ENCODE measurements at places on chromosomes 12 and 14.

DNA sequence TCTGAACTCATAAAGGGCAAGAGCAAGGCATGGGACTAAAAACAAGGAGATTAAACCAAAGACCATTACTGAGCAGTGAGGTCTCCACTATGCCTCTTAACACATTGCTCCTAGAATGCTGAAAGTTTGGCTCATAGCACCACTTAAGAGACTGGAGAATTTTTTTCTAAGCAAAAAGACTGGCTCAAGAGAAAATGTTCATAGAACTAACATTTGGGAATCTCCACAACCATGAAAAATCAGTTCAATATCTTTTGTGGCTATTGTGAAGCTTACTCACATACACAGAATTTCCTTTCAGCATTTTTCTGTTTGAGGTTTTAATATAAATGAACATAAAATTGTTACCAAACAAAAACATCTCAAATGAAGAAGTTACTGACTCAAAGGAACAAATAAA, 255.8 kb downstream of the CCDC91 start:
- no peak for DNase-seq

GRCh38 chr14:103530831-103531230, 1.8 kb downstream of the TRMT61A start:
- no peak for DNase-seq

DNA sequence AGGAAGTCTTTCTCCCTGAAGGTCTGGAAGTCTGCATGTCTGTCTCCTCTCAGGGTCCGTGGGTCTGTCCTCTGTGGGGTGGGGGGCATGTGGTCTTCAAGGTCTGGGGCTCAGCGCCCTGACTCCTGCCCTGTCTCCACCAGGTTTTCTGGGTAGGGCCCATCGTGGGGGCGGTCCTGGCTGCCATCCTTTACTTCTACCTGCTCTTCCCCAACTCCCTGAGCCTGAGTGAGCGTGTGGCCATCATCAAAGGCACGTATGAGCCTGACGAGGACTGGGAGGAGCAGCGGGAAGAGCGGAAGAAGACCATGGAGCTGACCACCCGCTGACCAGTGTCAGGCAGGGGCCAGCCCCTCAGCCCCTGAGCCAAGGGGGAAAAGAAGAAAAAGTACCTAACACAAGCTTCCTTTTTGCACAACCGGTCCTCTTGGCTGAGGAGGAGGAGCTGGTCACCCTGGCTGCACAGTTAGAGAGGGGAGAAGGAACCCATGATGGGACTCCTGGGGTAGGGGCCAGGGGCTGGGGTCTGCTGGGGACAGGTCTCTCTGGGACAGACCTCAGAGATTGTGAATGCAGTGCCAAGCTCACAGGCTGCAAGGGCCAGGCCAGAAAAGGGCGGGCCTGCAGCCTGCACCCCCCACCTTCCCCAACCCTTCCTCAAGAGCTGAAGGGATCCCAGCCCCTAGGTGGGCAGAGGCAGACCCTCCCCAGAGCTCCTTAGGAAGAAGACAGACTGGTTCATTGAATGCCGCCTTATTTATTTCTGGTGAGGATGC, 3.4 kb downstream of the AQP5 start:
- no peak for DNase-seq

GRCh38 chr12:78878459-78878858, 13.9 kb downstream of the SYT1 start:
- no peak for DNase-seq

DNA sequence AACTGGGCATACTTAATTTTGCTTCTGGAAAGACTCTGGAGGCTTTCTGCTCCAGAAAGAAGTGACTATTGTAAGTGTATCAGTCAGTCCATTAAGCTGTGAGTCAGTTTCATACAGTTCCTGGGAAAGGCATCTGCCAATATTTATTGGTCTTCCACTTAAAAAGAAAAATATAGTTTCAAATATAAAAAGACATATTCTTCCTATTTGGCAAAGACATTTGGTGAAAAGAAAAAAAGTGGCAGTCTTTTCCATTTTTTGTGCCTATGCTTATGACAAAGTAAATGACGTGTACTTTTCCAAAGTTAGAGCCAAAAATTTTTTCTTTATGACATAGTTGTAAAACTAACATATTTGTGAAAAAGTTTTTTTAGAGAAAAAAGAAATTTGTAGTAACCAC, 12.3 kb downstream of the TMEM30B start:
- DNase-seq, result no peak

- no peak for DNase-seq
Observed at GRCh38 chr14:67240168-67240932, 885 bp upstream of the PALS1 start.

DNA sequence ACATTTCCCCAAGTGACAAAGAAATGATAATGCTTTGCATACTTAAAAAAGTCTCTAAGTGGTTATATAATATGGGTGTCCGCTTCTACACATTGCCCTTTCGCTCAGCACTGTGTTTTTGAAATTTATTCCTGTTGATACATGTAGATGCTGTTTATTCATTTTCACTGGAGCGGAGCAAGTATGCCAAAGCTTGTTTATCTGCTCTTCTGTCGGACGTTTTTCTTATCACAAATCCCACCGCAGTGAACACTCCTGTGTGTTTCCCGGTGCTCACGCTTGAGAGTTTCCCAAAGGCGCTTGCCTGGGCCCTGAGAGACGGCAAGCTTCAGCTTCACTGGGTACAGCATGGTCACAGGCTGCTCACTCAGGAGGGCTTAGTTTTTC, 50.2 kb downstream of the TPCN1 start:
- DNase-seq, result no peak

All from stimulated activated CD8-positive, alpha-beta memory T cell treated with anti-CD3 and anti-CD28 coated beads, Interleukin-7, amount 100 ng/mL, for 1 hour (primary cell).